ENCODE measurements at places on chromosomes 2 and 18. TPM values are rescaled to one million over a fixed set of nuclear protein-coding genes. Genes with fewer than 3 reads are reported as not detected.
A peak's percentile ranks its signal among the peaks of the same experiment; 100 is the strongest.

Gene CFC1
- not detected for total RNA-seq

- DNase-seq: no peak
Observed at GRCh38 chr2:134421556-134422328, 167.9 kb downstream of the MGAT5 start.

DNA sequence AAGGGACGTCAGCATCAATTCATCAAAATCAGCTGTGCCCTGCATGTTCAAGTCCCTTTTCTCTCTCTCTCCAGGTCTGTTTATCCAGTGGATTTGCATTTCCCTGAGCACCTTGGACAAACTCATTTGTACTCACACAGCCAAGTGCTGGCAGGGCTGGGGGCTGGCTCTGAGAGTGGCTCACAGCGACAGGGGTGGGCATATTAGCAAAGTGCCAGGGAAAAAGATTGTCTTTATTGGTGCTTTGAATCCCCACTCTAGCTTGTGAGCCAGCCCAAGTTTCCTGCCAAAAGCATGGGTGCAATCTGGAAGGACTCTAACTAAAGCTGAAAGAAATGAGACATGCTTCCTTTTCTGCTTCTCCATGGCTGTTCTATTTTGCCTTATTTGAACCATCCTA lies 56.6 kb downstream of the ACOXL start:
- no peak for DNase-seq

GRCh38 chr2:105782646-105783045 lies 37.9 kb downstream of the NCK2 start:
- DNase-seq: no peak

GRCh38 chr2:241686650-241687425 lies at the start of gene DTYMK:
Gene DTYMK, minus strand, starts transcription at chr2:241686815. Its CDS starts 32 bp downstream, at chr2:241686783.
- DNase-seq: peak; percentile 99

GRCh38 chr2:224666951-224667553 lies 49.1 kb downstream of the CCDC195 start:
- DNase-seq: no peak

GRCh38 chr2:61670591-61671501 lies 132.7 kb upstream of the XPO1 start:
- peak; percentile 55 for DNase-seq

DNA sequence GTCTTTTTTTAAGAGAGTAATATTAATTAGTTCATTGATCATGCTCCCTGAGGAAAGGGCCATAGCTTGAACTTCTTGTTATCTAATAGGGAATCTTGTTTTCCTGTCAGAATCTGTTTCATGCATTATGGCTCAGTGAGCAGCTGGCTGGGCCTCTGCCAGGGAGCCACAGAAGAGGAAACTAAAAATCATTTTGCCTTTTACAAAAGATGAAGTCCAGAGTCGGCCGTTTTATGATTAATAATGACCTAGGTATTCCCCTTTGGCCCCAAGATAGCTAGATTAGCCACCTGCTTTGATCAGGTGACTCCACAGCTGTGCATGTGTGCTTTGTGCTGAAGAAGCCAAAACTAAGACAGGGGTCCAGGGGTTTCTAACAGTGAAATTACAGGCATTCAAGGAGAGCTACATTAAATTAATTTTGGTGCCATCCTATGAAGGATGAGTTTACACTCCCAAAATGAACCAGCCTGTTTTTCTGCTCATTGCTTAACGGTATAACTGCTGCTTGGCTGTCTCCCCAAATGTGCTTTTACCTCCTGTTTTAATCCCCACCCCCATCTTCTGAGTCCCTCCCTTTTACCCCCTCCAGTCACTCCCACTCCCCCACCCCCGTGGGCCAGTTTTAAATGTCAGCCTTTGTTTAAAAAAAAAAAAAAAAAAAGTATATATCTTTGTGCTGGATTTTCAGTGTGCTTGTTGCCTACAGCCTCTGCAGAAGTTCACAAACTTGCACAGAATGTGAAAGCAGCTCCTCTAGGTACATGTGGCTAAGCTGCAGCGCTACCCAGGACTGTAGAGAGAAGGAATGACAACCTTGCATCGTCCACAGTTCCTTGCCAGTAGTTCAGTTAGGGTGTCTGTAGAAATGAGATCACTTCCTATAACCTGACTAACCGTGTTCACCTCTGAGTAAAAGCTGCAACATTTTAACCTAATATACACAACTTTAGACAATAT lies 93.1 kb downstream of the CABLES1 start:
- DNase-seq: peak; percentile 60

- no peak for DNase-seq
Observed at GRCh38 chr2:44005846-44006245, 10.1 kb upstream of the LRPPRC start.

GRCh38 chr2:65634304-65634703 lies 201.9 kb upstream of the SPRED2 start:
- no peak for DNase-seq

GRCh38 chr18:63182861-63183260 lies 136.7 kb downstream of the BCL2 start:
- DNase-seq: no peak

DNA sequence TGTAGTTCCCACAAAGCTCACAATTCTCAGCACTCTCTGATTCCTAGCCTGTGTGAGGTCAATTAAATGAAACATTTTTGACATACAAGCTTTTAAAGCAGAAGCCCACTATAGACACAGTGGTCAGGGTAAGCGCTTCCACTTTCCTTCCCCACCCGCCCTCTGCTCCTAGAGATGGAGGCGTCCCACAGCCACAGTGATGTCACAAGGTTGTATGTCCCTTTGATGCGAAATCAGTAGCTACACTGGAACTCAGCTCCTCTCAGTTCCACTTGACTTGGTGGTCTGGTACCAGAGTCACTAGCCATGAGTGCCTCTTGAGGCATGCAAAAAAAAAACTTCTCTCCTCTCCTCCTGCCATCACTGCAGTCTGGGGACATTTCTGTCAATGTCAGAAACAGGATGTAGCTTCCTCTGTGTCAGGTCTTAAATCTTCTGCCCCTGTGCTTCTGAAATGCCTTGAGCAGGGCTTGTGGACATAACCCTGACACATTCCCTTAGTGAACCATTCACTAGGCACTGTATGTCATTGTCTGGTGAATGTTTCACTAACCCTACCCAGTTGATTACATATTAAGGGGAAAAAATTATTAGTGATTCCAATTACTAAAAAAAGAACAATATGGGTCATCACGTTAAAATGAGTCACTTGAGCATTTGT lies 7.8 kb downstream of the SULT1C4 start:
- DNase-seq: no peak

DNA sequence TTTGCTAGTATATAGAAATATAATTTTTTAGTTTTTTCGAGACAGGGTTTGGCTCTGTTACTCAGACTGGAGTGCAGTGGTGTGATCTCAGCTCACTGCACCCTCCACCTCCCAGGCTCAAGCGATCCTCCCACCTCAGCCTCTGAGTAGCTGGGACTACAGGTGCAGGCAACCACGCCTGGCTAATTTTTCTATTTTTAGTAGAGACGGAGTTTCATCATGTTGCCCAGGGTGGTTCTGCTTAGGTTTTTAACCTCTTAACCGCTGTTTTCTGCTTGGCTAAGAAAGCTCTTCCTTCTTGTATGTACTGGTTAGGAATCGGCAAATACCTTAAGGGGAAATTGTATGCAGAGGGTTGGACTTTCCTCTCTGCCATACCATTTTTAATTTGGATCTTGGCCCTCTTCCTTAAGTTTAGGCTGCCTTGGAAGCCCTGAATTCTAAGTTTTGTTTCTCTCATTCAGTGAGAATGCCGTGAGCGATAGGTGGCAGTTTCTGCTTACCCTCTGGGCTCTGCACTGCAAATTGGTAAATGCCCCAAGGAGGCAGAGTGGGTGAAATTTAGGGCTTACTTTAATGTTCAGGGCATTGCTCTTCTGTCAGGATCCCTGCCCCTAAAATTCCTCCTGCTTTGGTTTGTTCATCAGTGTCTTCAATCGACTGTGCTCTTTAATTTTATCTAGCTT lies 32.3 kb downstream of the EML6 start:
- DNase-seq: no peak

Gene MLPH
- total RNA-seq: 88.9 TPM

GRCh38 chr18:57803103-57803969 lies at the start of gene ATP8B1:
Gene ATP8B1, minus strand, starts transcription at chr18:57803315. Its CDS starts 71,508 bp downstream, at chr18:57731807.
- DNase-seq: peak; percentile 88

Gene OTOF
- total RNA-seq: not detected

DNA sequence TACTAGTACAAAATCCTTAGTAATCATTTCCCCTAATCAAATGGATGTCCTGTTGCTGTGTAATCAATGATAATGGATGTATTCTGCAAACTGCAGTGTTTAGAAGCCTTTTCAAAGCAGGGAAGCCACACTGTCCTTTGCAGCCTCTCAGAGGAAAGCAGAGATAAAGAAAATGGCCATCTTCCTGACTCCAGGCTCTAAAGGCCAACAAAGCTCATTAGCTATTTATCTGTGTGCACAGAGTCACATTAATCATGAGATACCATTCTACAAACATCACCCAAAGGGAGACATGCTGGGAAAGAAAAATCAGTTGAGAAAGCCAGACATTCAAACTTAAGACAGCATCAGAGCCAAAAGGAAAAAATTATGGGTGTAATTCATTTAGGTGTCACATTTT lies 165.0 kb downstream of the RAD51AP2 start:
- no peak for DNase-seq

DNA sequence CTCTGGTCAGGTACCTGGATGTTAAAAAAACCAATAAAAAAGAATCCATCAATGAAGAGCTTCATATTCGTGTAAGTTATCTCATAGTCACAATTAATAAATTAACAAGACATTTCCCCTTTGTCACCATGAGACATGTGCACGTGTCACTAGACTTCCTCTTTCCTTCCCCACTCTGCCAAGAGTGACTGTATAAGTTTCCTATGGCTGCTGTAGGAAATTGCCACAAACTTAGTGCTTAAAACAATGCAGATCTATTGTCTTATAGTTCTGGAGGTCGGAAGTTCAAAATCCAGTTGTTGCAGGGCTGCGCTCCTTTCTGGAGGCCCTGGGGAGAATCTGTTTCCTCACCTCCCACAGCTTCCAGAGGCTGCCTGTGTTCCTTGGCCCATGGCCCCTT lies 35.8 kb downstream of the SLC9A4 start:
- no peak for DNase-seq

Gene TP53I3
- total RNA-seq: 13.3 TPM

DNA sequence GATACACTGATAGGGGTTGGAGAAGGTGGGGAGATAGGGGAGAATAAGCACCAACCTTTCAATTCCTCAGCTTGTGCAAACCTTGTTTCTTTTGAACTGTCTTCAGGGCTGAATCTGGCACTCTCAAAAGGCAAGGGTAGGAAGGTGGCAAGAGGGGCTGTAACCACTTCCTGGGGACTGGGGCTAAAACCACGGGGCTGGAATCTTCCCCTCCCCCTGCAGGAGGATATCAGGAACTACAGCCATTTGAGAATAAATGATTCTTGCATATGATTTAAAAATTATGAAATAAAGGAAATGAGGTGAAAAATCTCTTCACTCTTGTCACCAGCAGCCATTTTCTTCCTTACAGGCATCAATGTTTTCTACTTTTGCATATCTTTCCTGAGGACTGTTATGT lies 50.8 kb downstream of the ATOH8 start:
- no peak for DNase-seq

- no peak for DNase-seq
Observed at GRCh38 chr2:8488001-8488738, 193.7 kb upstream of the ID2 start.

DNA sequence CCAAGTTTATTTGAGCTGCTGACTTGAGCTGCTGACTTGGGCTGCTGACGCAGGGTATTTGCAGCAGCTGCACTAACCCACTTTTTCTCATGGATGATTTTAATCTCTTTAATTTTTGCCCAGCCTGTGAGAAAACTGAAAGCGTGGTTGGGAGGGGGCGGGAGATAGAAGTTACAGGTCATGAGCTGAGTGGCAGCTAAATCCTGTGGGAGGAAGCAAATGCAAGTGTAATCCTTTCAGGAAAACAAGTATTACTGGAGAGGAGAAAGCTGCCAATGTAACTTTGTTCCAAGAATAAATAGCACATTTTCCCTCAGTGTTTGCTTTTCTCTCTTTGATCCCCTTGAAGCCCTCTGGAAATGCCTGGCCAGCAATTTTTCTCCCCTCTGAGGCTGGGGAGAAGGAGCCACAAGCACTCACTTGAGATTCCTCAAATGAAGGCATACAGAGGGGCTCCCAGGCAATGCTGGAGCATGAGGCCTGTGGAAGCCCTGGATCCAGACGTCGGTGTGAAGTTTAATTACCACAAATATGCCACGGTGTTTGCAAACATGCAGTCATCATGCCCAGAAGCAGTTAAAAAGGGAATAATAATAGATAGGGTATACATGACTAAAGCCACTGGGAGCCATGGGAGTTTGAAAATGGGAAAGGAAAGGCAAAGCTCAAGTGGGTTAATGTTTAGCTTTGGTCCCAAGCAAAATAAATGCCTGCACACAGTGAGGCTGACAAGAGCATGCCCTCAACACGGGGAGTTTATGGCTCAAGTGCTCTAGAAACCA lies 10.4 kb upstream of the EVA1A start:
- peak; percentile 35 for DNase-seq

DNA sequence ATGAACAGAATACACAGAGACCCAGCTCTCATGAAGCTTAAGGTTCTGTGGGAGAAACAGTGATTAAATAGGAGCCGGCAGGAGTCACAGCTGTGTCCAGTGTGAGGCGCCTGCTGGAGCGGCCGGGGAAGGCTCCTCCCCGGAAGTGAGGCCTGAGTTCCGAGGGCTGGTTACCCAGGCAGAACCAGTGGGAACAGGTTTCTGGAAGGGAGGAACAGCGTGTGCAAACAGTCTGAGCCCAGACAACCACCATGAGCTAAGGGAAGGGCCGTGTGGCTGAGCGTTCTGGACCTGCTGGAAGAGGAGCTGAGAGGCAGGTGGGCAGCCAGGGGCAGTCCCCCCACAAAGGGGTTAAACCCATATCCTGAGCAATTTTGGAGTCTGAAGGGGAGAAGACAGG lies 26.0 kb upstream of the NPAS2 start:
- no peak for DNase-seq

DNA sequence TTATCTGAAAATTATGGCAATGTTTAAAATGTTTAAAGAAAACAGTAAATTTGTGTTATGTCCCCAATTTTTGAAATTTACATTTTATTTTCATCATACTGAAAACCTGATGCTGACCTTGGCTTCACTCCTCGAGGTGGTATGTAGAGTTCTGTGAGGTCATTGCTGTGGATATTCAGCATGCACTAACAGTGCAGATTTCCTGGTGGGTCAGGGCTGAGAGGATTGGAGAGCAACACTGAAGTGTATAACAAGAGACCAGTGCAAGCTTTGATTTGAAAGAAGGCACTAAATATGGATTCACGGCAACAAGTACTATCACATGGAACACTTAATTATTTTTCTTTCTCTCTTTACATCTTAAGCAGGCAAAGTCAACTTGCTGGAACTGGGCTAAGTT lies 134.1 kb downstream of the SLC8A1 start:
- DNase-seq: no peak

Gene PPIL3
- 23.2 TPM for total RNA-seq
